ENCODE measurements at places on chromosomes 5 and 9. TPM values are rescaled to one million over a fixed set of nuclear protein-coding genes. Genes with fewer than 3 reads are reported as not detected.

Gene SLC2A8
- 3.2 TPM for total RNA-seq

Gene ARRDC3
- 17.9 TPM for total RNA-seq

DNA sequence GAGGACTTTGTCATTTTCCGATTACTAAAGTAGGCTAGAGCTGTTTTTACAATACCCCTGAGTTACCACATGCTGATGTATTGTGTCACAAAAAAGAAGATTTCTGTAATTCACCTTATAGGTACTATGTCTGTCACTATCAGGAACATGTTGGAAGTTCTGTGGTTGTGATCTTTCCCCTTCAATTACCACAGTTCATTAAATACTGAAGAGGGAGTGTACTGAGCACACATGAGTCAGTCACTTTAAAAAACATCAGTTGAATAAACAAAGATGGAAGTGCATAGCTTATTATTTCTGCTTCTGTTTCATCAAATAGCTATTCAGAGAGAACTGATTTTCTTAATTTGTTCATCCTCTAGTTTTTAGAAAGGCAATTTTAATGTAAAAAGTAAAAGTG lies 31.7 kb downstream of the AP3S1 start:
- DNase-seq = no peak

GRCh38 chr9:122192261-122192875 lies 32.7 kb downstream of the MORN5 start:
- no peak for DNase-seq

GRCh38 chr9:129672702-129673101 lies 7.3 kb downstream of the PRRX2 start:
- no peak for DNase-seq

Gene OTP
- not detected for total RNA-seq

- no peak for DNase-seq
Measured at GRCh38 chr5:32627219-32627870, 42.0 kb downstream of the SUB1 start.

- DNase-seq = no peak
Measured at GRCh38 chr5:3428334-3428733, 167.3 kb upstream of the IRX1 start.

DNA sequence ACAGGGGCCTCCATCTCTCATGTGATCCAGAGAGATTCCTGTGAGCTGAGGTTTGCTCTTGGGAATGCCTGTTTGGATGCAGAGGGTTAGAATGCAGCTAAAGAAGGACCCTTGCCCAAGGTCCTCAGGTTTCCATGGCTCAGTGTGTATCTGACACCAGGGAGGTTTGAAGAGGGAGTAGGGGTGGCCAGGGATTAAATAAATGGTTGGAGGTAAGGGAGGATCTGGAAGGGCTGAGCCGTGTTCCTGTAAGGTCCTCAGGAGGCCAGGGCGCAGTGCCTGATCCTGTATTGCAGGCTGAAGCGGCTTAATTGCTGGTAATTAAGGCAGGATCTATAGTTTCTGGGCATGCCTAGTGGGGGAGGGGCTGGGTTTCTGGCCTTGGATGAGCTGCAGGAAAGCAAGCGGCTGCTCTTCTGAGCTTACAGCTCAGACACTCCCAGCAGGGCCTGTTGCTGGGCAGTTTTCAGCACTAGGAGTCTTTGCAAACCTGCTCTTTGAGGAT lies 41.5 kb upstream of the MAP1B start:
- DNase-seq = no peak

Gene ABO
- not detected for total RNA-seq

DNA sequence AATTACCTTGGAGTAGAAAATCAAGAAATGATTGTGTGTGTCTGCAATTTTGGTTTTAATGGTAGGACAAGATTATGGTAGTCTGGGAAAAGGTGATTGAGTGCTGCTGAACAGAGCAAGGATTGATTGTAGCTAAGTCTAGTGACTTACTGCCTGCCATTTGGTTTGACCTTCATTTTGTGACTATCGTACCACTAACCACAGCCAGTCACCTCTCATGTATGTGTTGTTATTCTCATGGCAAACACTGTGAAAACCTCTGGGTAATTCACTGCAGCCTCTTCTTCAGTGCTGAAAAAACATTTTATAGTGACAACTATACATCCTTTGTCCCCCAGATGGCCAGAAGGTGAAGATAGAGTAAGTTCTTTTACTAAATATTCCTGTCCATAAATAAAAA lies 37.5 kb downstream of the CTNNA1 start:
- no peak for DNase-seq

Gene TTC16
- total RNA-seq = 0.61 TPM

GRCh38 chr5:140216478-140217074 lies 41.6 kb downstream of the CYSTM1 start:
- DNase-seq = no peak

- DNase-seq = no peak
Measured at GRCh38 chr5:116419258-116419657, 155.4 kb downstream of the SEMA6A start.

- DNase-seq = no peak
Measured at GRCh38 chr5:104817127-104817526, 1254.5 kb upstream of the NUDT12 start.

- no peak for DNase-seq
Measured at GRCh38 chr5:125002727-125003598, 256.5 kb upstream of the ZNF608 start.

- no peak for DNase-seq
Measured at GRCh38 chr9:31500422-31500821, 884.0 kb upstream of the ACO1 start.

- DNase-seq = no peak
Measured at GRCh38 chr9:122125509-122126330, 32.6 kb upstream of the TTLL11 start.

GRCh38 chr5:125410537-125411070 lies 664.2 kb upstream of the ZNF608 start:
- DNase-seq = no peak

DNA sequence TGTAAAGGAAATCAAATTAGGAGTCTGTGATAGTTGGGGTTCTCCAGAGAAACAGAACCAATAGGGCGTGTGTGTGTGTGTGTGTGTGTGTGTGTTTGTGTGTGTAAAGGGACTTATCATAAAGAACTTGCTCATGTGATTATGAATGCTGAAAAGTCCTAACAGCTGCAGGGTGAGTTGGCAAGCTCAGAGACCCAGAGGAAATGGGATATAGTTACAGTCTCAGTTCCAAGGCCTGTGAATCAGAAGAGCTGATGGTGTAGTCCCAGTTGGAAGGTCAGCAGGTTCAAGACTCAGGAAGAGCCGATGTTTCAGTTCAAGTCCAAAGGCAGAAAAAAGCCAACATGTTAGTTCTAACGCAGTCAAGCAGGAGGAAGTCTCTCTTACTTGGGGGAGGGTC lies 214.2 kb downstream of the ELAVL2 start:
- DNase-seq = no peak

Gene FBP2
- total RNA-seq = not detected

DNA sequence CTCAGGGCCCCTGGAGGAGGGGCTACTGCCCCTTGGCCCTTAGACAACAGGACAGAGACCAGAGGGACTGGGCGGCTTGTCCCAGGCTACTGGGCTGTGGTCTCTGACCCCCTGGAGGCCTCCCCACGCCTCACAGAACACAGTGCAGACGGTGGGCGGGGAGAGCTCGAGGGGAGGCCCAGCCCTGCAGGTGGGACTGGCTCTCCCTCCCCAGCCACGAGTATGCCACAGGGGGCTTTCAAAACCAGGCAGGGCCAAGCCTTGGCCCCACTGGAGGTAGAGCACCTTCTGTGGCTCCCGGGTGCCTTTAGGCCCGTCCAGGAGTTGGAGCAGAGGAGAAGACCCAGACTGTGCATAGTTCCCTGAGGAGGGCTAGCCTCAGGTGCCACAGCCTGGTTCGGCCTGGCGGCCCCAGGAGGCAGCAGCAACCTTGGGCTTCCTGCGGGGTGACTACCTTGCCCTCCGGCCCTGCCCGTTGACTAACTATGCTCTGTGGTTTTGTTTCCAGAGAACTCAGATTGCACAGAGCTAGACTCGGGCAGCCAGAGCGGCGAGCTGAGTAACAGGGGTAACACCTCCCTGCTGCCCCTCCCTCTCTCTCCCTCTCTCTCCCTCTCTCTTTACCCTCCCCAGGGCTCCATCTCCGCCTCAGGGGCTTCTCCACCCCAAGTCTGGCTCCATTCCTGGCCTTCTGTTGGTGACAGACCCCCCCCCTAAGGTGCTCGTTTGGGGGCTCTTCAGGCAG lies 15.5 kb downstream of the CARD19 start:
- DNase-seq = peak; percentile 45

Gene FAM114A2
- total RNA-seq = 27.4 TPM

DNA sequence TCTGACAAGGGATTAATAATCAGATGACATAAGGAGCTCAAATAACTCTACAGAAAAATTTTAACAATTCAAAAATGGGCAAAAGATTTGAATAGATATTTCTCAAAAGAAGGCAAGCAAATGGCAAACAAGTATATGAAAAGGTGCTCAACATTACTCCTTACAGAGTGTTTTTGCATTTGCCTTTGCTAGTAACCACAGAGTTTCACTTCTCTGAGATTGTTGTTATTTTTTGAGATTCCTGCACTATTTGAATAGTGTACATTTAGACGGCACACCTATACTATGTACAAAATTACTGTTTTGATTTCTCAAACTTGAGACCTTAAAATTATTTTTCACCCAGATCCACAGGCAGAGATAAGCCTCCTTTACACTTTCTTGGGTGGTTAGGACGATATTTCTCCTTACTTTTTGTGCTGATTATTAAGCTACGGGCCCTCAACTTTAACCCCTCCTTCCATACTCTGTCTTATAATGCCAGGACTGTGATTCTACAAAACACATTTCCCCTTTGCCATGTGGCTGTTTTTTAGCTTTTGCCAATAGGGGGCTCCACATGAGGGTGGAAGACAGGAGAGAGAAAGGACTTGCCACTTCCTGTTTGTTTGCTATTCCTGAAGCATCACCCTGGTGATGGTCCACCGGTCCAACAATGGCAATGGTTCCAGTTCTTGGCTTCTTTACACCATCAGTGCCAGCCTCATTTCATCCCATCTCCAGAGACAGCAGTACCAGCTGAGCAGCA lies 65.0 kb upstream of the DAP start:
- DNase-seq = no peak

Gene CDH9
- total RNA-seq = not detected

GRCh38 chr5:157965989-157966388 lies 107.0 kb upstream of the CLINT1 start:
- DNase-seq = no peak

Gene SMIM33
- total RNA-seq = 1.5 TPM

- no peak for DNase-seq
Measured at GRCh38 chr5:115796656-115797055, 19.8 kb downstream of the CDO1 start.
